ENCODE measurements at places on chromosomes 16 and 17.

- DNase-seq, result no peak
Measured at GRCh38 chr16:5001986-5002385, 31.7 kb downstream of the NAGPA start.

DNA sequence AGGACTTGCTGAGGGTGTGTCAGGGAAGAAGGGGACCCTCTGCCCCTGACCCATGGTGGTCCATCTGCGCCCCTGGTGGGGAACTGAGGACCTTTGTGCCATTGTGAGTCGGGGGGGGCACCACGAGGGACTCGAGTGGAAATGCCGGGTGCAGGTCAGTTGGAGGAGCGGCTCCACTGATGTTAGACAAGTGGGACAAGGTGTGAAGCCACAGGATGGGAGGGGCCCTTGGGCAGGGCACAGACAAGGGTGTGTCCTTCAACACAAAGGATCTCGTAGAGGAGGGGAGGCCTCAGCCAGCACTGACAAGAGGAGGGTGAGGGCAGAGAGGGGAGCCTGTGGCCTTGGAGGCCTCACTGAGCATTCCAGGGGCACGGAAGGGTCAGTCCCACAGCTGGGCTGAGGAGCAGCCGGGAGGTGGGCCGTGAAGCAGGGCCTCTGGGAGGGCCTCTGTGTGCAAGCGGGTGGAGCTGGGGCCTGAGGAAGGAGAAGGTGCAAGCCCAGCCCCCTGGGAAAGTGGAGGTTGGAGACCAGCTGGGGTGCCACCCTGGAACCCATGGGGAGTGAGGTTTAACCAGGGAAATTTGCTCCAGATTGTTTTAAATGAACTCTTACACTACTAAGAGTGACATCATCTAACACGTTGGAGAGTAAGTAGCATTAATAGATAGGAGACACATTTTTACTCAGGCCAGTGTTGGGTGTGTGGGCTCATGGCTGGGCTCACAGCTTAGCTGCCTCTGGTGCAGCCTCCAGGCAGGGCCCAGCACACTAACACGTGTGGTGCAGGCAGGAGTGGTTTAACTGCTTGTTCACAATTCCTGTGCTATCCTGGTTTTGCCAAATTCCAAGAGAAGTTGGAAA is 27.9 kb downstream of the NARF start:
- DNase-seq, result no peak

- no peak for DNase-seq
Measured at GRCh38 chr16:10579965-10580882, at the start of gene EMP2. TSS of gene EMP2 (minus strand) at chr16:10580598. CDS start at chr16:10547617, 32,981 bp downstream.

DNA sequence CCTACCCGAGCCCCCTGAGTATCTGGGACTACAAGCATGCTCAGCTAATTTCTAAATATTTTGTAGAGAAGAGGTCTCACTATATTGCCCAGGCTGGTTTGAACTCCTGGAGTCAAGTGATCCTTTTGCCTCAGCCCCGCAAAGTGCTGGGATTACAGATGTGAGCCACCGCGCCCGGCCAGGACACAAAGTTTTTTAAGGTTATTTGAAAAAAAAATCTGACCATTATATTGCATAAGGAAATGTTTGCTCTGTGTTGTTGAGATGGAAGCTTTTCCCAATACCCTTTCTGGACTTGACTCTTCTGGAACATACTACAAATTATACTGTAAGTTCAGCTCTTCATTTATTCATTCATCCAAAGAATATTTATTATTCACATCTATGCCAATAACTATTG is 133.3 kb upstream of the TMEM97 start:
- DNase-seq, result no peak

DNA sequence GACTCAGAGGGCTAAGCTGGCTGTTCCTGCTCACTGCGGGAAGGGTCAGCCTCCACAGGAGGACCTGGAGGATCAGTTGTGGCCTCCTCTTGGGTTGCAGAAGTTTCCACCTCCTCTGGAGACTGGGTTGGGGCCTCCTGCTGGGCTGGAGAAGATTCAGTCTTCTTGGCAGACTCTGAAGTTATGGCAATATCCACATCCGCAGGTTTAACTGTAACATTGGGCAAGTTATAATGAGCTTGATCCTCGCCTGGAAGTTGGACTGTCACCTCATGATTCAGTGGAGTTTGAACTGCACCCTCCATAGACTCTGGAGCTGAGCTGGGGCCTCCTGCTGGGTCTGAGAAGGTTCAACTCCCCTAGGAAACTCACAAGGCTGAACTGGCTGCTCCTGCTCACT is 47.6 kb upstream of the TMEM97 start:
- DNase-seq, result no peak
